Stimulated activated CD8-positive, alpha-beta memory T cell treated with anti-CD3 and anti-CD28 coated beads, Interleukin-12 subunit alpha, Interleukin-12 subunit beta, amount 100 ng/mL, for 4 hours (primary cell): ENCODE measurements at places on chromosomes 3 and 15.

- DNase-seq = no peak
Measured at GRCh38 chr3:100159331-100160153, 45.2 kb upstream of the FILIP1L start.

DNA sequence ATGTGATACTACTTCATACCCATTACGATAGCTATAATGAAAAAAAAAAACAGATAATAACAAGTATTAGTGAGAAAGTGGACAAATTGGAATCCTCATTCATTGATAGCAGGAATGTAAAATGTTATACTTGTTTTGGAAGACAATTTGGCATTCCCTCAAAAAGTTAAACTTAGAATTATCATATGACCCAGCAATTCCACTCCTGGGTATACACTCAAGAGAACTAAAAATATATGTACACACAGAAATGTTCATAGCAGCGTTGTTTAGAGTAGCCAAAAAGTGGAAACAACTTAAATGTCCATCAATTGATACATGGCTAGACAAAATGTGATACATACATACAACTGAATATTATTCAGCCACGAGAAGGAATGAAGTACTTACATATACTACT is 69.9 kb downstream of the PRICKLE2 start:
- DNase-seq = no peak

- DNase-seq = no peak
Measured at GRCh38 chr3:154235330-154235729, 89.0 kb downstream of the DHX36 start.

- DNase-seq = no peak
Measured at GRCh38 chr15:31365032-31365654, 38.5 kb downstream of the KLF13 start.

DNA sequence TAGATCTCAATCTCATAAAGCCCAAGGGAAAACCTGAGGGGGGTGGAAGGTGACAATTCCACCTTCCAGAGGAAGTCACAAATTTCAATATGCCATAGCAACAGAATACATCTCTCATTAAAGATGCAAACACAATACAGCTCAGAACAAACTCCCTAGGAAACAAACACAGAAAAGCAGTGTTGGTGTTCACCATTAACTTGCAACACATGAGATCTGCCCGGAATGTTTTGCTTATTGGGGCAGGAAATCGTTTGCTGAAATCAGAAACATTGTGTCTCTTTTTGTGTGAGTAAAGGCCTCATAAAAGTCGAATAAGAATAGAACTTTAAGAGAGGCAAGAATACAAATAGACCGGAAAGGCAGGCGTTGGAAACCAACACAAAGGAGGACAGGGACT is 5.8 kb upstream of the RYR3 start:
- DNase-seq = no peak

DNA sequence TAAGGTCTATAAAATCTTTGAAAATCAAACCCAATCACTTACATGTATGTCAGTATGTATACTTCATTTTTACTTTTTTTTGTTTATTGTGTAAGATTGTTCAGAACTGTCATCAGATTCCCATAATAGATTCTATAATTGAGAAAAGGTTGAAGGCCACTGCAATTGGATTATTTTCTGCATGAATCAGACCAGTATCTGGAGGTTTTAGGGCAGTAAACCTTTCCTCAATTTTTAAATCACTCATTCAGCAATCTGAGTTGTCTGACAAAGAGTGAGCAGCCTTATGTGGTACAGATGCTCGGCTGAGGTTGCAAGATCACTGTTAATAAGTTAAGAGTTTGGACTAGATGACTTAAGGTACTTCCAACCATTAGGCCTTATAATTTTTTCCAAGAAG is 96.0 kb downstream of the TP63 start:
- no peak for DNase-seq
